ENCODE measurements at places on chromosomes 5 and 9.

DNA sequence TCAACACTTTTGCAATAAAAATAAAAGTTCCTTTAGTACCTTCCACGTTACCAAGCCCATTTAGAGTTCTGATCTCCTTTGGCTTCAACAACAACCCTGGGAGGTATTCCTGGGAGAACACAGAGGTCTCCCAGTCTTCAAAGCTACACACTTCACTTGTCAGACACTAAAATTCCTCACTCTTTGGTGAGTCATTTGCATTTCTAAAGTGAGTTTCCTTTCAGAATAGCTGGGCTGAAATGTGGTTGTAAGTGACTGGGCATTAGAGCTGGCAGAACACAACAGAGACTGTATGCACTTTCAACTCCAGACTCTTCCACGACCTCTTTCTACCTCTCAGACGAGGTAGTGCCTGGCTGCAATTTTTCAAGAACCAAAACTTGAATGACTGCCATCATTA is 11.5 kb upstream of the F2RL1 start:
- DNase-seq: no peak

GRCh38 chr5:176797456-176798050 is 12.8 kb upstream of the UNC5A start:
- DNase-seq: no peak

- DNase-seq: no peak
Measured at GRCh38 chr5:16192311-16192710, 12.7 kb upstream of the MARCHF11 start.

GRCh38 chr5:18465833-18466681 is 831.8 kb downstream of the TAF11L14 start:
- DNase-seq: peak; percentile 46

DNA sequence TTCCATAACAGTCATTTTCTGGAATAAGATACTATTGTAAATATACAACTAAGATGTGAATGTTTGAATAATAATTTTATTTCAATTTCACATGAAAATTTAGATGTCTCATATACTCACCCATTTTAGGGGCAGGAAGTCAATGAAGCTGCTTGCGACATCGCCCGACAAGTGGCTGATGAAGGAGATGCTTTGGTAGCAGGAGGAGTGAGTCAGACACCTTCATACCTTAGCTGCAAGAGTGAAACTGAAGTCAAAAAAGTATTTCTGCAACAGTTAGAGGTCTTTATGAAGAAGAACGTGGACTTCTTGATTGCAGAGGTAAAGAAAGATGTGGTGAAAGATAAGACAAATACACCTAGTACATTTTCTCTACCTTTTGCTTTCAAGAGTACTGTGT is 8.6 kb downstream of the BHMT start:
- DNase-seq: no peak
